Stimulated activated CD8-positive, alpha-beta memory T cell treated with anti-CD3 and anti-CD28 coated beads, Interleukin-4, amount 100 ng/mL, for 1 hour (primary cell): ENCODE measurements at places on chromosomes 12 and 14.

DNA sequence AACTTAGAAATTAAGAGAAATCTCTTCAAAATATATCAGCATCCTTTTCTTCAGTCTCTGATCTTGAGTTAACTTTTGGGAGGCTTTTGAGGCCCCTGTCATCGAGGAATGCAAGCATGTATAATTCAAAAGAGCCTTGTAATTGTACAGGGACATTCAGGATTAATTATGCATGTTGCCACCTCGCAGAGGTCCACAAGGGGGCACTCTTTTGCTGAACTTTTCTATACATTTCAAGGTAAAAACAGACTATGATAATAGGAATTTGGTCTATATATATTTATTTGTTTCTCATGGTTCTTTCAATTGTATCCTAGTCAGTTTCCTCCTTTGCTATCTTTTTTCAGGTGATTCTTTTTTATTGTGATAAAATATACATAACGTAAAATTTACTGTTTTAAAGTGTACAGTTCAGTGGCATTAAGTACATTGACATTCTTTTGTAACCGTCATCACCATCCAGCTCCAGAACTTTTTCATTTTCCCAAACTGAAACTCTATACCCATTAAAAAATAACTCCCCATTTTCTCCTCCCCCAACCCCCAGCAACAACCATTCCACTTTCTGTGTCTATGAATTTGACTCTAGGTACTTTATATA lies 47.0 kb upstream of the SLC2A13 start:
- peak; percentile 9 for DNase-seq

GRCh38 chr12:87671757-87672156 lies 357.4 kb downstream of the C12orf50 start:
- no peak for DNase-seq

DNA sequence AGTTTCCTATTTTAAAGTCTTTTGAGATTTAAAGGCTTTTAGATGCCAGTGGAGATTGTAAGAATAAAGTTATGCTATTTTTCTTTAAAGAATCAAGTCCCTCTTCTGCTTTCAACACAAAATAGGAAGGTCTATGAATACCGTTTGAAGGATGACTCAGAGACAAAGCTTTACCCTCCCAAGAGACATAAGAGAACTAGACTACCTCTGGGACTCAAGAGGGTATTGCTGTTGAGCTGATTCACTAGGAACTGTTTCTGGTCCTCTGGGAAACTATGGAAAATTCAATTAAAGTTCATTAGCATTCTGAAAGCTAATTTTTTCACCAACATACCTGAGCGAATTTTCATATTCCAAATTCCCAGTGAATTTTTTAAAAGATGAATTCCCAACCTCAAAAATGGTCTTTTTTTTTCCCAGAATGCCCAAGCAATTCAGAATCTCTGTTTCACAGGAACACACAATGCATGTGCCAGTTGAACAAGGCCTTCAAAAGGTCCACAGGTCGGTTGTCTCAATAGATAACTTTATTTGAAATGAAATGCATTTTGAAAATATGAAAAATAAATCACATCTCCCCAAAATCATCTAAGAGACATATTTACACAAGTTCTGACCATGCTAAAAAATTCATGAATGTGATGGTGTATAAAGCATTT lies 6.5 kb downstream of the PHLDA1 start:
- DNase-seq = no peak

GRCh38 chr14:84657911-84658310 lies 872.0 kb upstream of the FLRT2 start:
- DNase-seq = no peak

- DNase-seq = no peak
Observed at GRCh38 chr12:44848703-44849085, 27.4 kb downstream of the NELL2 start.

DNA sequence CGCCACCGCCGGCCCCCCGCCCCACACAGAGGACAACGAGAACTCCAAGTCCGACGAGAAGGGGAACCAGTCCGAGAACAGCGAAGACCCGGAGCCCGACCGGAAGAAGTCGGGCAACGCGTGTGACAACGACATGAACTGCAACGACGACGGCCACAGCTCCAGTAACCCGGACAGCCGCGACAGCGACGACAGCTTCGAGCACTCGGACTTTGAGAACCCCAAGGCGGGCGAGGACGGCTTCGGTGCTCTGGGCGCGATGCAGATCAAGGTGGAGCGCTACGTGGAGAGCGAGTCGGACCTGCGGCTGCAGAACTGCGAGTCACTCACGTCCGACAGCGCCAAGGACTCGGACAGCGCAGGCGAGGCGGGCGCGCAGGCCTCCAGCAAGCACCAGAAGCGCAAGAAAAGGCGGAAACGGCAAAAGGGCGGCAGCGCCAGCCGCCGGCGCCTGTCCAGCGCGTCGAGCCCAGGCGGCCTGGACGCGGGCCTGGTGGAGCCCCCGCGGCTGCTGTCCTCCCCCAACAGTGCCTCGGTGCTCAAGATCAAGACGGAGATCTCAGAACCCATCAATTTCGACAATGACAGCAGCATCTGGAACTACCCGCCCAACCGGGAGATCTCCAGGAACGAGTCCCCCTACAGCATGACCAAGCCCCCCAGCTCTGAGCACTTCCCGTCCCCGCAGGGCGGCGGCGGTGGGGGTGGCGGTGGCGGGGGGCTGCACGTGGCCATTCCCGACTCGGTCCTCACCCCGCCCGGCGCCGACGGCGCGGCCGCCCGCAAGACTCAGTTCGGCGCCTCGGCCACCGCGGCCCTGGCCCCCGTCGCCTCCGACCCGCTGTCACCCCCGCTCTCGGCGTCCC lies 150.9 kb downstream of the EGLN3 start:
- DNase-seq = no peak

- DNase-seq = no peak
Observed at GRCh38 chr12:109563291-109564284, 9.7 kb downstream of the MMAB start.

- no peak for DNase-seq
Observed at GRCh38 chr12:99200711-99201384, 446.7 kb upstream of the GARIN6 start.

DNA sequence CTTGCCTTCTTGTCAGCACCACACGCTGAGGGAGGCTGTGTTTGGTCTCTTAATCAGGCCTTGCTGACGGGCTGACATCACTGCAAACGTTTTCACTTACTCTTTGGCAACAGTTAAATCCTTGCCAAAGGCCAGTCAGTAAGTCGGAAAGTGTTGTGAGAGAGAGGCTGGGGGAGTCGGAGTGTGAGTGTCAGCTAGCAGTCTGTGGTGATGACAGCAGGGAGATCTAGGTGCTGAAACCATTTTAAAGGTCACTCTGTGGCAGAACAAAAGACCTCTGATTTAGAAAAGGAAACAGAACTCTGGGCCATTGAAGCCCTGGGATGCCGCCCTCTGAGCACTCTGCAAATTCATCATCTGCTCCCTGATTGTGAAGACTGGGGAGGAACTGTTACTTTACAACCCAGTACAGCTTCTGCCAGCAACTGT lies 143.5 kb downstream of the PAX9 start:
- DNase-seq = no peak

- no peak for DNase-seq
Observed at GRCh38 chr12:121314431-121314830, 17.9 kb upstream of the CAMKK2 start.

GRCh38 chr14:99706107-99706900 lies 22.2 kb downstream of the CYP46A1 start:
- DNase-seq = no peak

DNA sequence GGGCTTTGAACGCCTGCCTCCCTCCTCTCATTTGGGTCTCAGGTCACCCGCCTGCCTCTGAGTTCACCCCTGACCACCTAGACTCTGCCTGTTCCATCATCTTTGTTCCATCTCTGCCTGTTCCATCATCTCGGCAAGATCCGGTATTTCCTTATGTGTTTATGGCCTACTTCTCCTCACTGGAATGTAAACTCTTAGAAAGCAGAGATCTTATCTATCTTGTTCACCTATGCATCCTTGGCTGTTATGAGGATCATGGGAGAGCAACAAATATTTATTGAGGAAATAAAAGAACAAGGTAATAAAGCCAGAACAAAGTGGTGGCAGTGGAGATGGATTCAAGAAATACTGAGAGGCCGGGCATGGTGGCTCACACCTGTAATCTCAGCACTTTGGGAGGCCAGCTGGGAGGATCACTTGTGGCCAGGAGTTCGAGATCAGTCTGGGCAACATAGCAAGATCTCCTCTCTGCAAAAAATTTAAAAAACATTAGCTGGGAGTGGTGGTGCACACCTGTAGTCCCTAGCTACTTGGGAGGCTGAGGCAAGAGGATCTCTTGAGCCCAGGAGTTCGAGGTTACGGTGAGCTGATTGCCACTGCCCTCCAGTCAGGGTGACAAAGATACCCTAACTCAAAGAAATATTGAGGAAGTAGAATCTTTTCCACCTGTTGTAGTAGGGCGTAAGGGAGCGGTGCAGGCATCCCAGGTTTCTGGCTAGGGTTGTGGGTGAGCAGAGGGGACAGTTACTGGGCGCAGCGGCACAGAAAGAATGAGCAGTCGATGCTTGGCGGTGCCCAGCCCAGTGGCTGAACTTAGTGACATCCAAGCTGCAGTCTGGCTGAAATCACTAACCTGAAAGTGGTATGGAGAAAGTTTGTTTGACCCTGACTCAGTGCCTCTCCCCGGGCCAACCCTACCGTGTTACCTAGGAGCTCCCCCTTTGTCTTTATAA lies 1.7 kb upstream of the KLC1 start:
- no peak for DNase-seq

- DNase-seq = no peak
Observed at GRCh38 chr14:90842726-90843125, 26.5 kb upstream of the TTC7B start.

- DNase-seq = no peak
Observed at GRCh38 chr14:71533390-71533789, 398.8 kb upstream of the RGS6 start.

DNA sequence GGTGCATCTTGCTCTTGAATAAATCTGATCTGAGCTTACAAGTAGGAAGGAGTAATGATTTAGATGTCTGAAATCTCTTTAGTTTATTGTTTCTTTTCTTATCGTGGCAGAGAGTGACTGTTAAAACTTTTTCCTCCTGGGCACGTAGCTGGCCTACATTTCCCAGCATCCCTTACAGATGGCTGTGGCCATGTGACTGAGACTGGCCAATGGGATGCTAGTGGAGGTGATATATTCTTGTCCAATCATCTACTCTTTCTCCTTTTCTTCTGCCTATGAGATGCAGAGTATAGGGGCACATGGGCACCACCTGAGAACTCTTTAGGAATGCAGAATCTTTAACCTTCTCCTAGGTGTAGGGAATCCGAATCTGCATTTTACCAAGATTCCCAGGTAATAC lies 237.3 kb downstream of the RGS6 start:
- DNase-seq = no peak

- no peak for DNase-seq
Observed at GRCh38 chr12:98738539-98738938, 93.4 kb downstream of the APAF1 start.

DNA sequence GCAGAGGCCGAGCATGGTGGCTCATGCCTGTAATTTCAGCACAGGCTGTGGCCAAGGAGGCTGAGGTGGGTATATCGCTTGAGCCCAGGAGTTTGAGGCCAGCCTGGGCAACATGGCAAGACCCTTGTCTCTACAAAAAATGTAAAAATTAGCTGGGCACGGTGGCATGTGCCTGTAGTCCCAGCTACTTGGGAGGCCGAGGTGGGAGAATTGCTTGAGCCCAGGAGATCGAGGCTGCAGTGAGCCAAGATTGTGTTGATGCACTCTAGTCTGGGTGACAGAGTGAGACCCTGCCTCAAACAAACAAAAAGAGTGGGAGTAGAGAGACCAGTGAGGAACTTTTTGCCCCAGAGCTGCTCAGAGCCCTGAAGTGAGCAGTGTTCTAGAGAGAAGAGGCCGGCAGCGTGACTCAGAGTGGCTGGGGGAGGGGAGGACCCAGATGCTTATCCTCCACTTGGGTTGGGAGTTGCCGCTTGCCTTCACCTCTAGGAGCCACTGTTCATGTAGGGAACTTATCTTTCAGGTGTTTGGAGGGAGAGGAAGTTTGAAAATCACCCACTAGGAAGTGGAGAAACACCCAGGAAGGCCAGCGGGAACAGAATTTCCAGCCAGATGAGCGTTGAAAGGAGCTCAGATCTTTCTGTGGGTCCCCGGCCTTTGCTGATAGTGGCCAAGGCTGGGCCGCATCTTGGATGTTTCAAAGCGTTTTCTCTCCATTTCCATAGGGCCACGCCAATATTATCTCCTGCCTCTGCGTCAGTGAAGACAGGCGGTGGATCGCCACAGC lies 15.3 kb downstream of the CFAP251 start:
- no peak for DNase-seq

DNA sequence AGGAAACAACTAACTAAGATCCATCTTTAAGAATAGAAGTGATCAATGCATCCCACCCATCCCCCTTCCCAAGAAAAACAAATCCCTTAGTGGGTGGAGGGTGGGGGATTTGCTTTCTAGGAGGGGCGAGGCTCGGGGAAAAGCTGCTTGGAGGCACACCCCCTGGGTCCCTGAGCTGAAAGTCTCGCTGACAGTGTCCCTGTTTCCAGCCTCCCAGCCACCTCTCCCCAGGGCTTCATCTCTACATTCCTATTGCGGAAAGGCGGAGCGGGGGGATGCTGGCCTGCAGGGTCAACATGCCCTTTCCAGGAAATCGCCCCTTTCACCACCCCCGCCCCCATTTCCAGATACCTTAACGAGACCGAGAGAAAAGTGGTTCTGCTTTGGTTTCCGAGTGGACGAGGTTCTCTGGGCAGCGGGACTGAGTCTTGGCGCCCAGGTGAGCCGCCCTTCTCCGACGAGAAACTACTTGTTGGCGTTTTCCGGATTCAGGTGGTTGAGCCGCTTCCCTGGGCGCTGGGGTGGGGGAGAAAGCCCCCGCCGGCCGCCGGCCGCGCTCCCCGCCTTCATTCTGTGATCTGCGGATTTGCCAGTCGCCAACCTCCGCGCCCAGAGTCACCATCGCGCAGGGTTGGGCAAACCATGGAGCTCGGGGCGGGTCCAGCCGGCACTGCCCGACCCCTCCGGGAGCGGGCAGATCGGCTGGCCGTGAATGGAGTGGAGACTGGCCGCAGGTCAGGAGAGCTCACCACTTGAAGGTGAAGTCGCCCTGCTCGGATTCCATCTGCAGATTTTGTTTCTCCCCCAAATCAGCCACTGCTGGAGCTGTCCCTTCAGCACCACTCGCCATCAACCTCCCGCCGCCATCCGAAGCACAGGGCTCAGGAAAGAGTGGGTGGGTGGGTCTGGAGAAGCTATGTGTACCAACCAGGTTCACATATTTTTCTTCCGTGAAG lies 505 bp downstream of the KCNC2 start:
- DNase-seq = no peak

GRCh38 chr12:108806921-108807320 lies 50.5 kb downstream of the SSH1 start:
- no peak for DNase-seq
